ENCODE measurements at places on chromosomes 6 and 20. TPM values are rescaled to one million over a fixed set of nuclear protein-coding genes. Genes with fewer than 3 reads are reported as not detected.

The TMEM244 gene
- total RNA-seq, result not detected

The MOCS3 gene
- 9.8 TPM for total RNA-seq

The NMBR gene
- total RNA-seq, result not detected

The WFDC12 gene
- not detected for total RNA-seq

The E2F1 gene
- 1.8 TPM for total RNA-seq

The ACTL10 gene
- total RNA-seq, result 2.7 TPM

The CLDN20 gene
- total RNA-seq, result not detected

The HMGN4 gene
- 96.4 TPM for total RNA-seq

The DNAAF9 gene
- total RNA-seq, result 18.4 TPM

The ESF1 gene
- total RNA-seq, result 14.0 TPM

The AGER gene
- not detected for total RNA-seq

The COL19A1 gene
- total RNA-seq, result 1.0 TPM

The LZTS3 gene
- total RNA-seq, result 3.0 TPM

The WFDC5 gene
- not detected for total RNA-seq

The TMEM217 gene
- total RNA-seq, result 1.2 TPM

The FAM83B gene
- total RNA-seq, result not detected

The FITM2 gene
- total RNA-seq, result 9.6 TPM

The MAFB gene
- total RNA-seq, result 0.14 TPM

The GJA10 gene
- total RNA-seq, result not detected

The SLC22A16 gene
- not detected for total RNA-seq

The GMEB2 gene
- total RNA-seq, result 13.6 TPM

The ULBP2 gene
- total RNA-seq, result 13.7 TPM

Data from smooth muscle cell of the umbilical artery (primary cell).